ENCODE measurements at places on chromosomes 13 and 19.

GRCh38 chr13:29476046-29476445 is 119.4 kb downstream of the SLC7A1 start:
- DNase-seq = no peak

DNA sequence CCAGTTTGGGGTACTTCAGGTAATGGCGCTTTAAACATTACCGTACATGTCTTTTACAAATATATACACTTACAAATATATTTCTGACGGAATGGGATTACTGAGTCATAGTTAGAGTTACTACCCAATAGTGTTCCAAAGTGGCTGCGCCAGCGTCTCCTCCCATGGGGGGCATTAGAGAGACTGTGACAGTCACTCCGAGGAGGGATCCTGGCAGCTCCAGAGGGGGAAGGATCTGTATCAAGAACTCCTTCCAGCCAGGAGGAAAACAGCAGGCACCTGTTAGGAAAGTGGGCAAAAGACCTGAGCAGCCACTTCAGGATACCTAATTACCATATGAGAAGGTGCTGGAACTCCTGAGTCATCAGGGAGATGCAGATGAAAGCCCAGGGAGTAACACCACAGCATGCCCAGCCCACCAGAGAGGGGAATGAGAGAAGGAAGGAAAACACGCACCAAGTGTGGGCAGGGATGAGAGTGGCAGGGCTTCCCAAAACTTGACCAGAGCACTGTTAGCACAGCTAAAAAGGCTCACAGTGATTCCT is 52.9 kb downstream of the SLC7A9 start:
- DNase-seq = no peak

- DNase-seq = no peak
Observed at GRCh38 chr13:100922599-100922998, 248.0 kb upstream of the TMTC4 start.

- no peak for DNase-seq
Observed at GRCh38 chr19:7746903-7747884, at the start of gene CD209. Gene CD209, minus strand, starts transcription at chr19:7747534. Its CDS starts 23 bp downstream, at chr19:7747511.

DNA sequence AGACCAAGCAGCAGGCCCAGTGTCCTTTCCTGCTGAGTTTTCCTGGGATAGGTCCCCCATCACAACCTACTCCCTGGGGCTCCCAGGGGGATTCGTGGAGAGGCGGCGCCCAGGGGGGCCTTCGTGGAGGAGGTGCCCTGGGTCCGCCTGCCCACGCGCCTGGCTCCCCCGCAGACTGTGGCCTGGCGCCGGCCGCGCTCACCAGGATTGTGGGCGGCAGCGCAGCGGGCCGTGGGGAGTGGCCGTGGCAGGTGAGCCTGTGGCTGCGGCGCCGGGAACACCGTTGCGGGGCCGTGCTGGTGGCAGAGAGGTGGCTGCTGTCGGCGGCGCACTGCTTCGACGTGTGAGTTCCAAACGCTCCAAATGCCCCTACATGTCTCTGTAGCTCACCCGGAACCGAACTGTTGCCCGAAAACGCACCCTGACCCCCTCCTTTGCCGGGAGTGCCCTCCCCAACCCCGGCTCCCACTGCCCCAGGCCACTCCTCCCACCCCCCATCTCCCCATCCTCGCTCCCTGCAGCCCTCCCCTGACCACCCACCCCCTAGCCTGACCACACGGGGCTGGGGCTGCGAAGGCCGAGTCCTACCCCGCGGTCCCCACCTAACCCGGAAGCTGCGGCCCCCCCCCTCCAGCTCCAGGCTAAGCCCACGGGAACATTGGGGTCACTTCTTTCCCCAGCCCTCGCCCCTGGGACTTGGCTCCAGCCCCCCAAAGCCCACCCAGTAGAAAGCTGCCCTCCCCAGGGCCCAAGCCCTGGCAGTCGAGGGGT is 3.3 kb downstream of the TIMM13 start:
- DNase-seq = no peak

DNA sequence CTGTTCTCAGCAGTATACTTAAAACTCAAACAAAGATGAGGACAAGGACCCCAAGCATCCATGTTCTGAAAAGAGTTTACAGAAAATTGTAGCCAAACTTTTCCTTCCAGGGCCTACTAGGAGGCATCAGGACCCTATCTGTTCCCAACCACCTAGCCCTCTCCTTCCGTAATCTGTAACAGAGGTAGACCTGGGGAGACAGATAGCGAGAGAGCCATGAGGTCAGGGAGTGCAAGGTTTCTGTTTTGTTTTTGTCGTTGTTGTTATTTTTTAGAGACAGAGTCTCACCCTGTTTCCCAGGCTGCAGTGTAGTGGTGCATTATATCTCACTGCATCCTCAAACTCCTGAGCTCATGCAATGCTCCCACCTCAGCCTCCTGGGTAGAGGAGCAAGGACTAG is 83.9 kb upstream of the POSTN start:
- DNase-seq = no peak

DNA sequence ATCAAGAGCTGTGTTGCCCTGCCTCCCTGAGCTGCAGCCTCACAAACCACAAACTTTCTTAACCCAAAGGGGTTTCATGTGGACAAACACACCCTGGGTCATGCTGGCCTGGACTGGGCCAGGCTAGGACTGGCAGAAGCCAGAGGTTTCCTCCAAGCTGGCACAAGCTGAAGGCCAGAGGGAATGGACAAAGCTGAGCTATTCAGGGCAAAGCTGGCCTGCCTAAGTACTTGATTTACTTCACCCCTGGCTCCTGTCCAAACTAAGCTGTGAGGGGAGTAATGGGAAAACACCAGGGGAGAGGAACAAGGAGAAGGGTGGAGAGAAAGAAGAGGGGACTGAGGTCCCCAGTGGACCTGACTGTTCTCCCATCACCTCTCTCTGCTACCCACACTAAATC is 6.2 kb downstream of the CPAMD8 start:
- no peak for DNase-seq

GRCh38 chr13:77749344-77749880 is 51.9 kb downstream of the SLAIN1 start:
- no peak for DNase-seq

GRCh38 chr13:105773863-105774538 is 761.5 kb downstream of the EFNB2 start:
- DNase-seq = no peak

- no peak for DNase-seq
Observed at GRCh38 chr13:114313061-114313860, 1.0 kb upstream of the CHAMP1 start.

GRCh38 chr13:105897575-105897974 is 637.9 kb downstream of the EFNB2 start:
- no peak for DNase-seq

GRCh38 chr19:29497686-29498436 is 27.9 kb upstream of the VSTM2B start:
- no peak for DNase-seq

DNA sequence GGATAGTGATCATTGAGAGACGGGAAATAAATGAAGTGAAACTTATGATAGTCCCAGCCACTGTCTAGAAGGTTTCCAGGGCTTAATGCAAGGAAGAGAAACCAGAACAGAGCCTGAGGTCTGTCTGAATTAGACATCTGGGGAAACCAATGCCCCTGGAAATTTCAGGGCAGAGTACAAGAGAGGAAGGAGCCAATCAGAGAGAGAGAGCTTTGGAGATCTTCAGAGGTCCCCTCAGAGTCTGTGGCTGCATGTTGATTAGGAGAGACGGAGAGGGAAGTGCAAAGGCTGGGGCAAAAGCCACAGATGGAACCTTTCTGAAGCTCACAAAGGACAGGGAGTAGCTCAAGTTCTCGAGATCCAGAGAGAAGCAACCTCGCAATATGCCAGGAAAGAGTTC is 378.0 kb downstream of the DNAJC15 start:
- no peak for DNase-seq

DNA sequence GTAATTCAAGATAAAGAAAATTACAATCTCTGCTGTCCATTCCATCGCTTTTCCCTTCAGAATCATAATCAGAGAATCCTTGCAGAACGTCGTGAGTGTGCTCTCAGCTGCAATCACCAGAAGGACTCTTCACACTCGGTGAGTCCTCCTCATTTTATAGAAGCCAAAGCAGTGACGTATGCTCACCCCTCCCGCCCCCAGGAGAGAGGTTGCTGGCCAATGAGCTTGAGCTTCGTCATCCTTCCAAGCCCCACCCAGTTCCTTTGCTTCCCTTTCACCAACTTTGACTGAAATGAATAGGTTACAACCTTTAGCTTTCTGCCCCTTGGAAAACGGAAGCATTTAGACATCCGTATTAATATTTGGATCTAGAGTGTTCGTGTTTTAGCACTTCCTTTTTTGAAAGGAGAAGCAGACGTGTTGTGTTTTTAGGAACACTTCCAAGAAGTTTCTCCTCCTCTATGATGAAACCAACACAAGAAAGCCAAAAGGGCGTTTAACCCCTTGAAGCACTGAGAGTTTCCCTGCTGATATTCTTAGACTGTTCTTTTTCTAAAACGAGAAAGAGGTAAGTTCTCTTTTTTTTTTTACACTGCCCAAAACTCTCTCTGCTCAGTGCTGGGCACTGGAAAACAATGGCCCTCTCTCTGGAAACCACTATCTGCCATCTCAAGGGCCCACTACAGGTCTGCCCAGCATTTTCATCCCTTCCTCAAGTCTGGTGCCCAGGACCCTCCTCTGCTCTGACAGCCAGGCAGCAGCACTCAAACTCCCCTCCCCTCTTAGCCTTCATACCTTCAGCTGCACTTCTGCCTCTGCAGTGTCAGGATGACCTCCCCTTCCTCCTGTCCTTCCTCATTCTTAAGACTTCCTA is 44.3 kb upstream of the CEACAM21 start:
- DNase-seq = peak; percentile 50

DNA sequence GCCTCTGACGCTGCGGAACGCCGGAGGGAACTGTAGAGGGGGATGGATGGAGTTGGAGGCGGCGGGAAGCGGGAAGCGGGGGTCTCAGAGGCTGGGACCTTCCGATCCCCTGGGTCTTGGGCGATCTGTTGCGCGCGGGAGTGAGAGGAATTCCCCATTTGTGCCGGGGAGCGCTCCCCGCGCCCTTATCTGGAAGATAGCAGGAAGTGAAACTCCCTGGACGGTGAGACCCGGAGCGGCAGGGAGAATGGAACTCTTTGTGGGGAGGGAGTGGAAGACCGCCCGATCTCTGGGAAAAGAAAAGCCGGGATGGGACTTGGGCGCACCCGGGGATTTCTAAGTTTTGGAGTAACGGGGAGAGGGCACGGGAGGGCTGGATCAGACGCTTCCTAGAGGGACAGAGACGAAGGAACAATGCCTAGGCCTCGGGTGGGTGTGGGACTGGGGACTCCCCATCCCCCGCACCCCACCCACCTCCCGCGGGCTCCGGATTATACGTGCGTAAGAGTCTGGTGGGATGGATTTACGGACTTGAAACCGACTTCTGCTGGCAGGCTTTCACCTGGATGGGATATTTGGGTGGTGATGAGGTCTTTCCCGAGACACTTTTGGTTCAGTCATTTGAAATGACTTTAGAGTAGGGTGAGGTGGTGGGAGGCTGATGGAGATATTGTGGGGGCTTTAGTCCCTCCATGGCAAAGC is 495 bp downstream of the LSR start:
- DNase-seq = no peak

GRCh38 chr19:11131471-11131870 is 24.1 kb downstream of the SPC24 start:
- no peak for DNase-seq

- DNase-seq = peak; percentile 67
Observed at GRCh38 chr19:7868671-7869452, 5.3 kb downstream of the PRR36 start.

GRCh38 chr13:68834375-68834774 is 1273.3 kb upstream of the ATXN8OS start:
- DNase-seq = no peak

- no peak for DNase-seq
Observed at GRCh38 chr13:31029102-31029501, 96.6 kb downstream of the TEX26 start.

- no peak for DNase-seq
Observed at GRCh38 chr19:55678121-55678671, 3.2 kb downstream of the EPN1 start.

- DNase-seq = no peak
Observed at GRCh38 chr19:23996549-23996948, 81.9 kb downstream of the ZNF726 start.

GRCh38 chr19:28388988-28389387 is 824.0 kb downstream of the UQCRFS1 start:
- no peak for DNase-seq

DNA sequence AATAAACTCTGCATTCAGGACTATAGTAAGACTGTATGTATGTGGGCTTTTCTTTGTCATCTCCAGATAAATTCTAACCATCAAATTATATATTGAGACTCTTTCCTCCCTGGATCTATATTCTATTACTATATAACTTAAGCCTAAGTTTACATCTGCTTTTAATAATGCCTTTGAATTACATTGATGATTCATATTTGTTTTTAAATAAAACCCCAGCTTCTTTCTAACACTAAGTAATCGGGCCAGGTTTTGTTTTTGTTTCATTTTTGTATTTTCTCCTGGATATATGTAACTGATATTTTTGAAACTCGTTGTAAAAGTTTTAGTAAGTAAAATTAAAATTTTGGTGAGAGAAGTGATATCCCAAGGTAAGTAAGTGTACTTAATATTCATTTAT is 1599.1 kb downstream of the PCDH9 start:
- no peak for DNase-seq

- DNase-seq = no peak
Observed at GRCh38 chr13:100892981-100893380, 218.4 kb upstream of the TMTC4 start.

DNA sequence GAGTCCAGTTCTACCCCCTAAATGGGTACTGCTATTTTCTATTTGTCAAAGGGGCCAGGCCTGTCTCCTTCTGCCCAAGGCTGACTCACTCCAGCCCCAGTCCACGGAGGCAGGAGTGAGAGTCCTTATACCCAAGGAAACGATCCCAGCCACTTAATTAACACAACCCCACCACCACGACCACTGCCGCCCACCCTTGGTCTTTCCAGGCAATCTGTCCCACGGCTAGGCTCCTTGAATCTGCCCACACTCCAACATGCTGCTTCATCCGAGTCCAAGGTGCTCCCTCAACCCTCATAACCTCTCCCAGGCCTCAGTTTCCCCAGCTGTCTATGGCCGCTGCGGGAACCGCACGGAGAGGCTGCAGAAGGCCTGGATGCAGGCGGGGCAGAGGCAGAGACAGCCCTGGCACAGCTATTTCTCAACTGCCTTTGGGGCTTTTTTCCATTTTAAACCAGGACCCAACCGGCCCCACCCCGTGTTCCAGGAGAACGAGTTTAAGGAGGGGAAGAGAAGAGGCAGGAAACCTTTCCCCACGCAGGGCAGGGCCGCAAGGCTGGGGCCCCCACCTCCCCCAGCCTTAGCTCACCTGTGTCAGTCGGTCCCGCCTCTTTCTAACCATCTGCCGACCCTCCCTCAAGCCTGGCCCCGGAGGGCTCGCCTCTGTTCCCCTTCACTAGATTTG is 746 bp downstream of the RAB3D start:
- no peak for DNase-seq

DNA sequence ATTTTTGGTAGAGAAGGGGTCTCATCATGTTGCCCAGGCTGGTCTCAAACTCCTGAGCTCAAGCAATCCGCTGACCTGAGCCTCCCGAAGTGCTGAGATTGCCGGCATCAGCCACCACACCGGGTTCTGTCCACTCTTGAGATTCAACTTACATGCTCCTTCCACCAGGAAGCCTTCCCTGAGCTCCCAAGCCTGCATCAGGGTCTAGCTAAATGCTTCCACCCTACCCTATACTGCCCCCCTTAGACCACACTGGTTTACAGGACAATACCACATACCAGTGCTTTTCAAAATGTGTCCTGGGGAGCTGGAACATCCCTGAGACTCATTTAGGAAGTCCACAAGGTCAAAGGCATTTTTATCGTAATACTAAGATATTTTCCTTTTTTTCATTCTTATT is 15.1 kb upstream of the CACNG8 start:
- no peak for DNase-seq

GRCh38 chr13:101059793-101060192 is 356.5 kb downstream of the NALCN start:
- no peak for DNase-seq
